ENCODE measurements at places on chromosomes 13 and 19.

- DNase-seq, result no peak
These were observed 434.0 kb downstream of the FOXO1 start for GRCh38 chr13:40232311-40233040.

GRCh38 chr13:40770934-40771618 lies at the start of gene MRPS31:
Gene MRPS31, minus strand, starts transcription at chr13:40771190. Its CDS starts 54 bp downstream, at chr13:40771136.
- DNase-seq, result peak; percentile 91

- DNase-seq, result no peak
These were observed 192.1 kb downstream of the KATNAL1 start for GRCh38 chr13:30115257-30115600.

- DNase-seq, result no peak
These were observed 3.1 kb upstream of the CTXN1 start for GRCh38 chr19:7928741-7929701.

DNA sequence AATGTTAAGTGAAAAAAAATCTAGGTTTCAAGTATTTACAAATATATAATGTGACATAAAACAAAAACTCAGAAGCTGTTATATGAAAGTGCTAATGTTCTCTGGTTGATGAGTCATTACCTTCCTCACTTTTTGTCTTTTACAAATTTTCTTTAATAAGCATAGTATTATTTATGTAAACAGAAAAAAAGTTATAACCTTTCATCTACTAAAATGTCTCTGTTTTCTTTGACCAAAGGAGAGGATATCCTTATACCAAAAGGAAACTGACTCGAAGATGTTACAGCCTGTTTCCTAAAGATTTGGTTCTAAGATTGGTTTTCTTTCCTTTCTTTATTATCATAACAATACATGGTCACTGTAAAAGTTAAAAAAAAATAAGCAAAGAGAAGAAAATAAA lies 38.0 kb downstream of the RCBTB2 start:
- no peak for DNase-seq

- no peak for DNase-seq
These were observed 26.9 kb upstream of the IGFL4 start for GRCh38 chr19:46067691-46068090.

GRCh38 chr13:80884056-80884785 lies 543.3 kb upstream of the SPRY2 start:
- DNase-seq, result no peak

DNA sequence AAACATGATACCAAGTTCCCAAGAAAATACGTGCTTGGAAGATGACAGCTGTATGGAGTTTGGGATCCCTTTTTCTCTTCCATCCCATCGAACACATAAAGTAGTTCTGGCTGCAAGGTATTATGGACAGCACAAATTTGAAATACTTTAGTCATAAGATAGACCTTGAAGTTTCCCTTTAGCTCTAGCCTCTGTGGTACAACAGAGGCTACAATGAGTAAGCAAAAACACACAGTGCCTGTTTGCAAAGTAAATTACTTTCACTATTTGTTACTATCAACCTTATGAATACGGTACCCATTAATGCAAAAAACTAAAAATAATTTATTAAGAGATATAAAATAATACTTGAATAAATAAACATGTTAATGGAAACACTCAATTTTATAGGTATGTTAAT lies 21.0 kb upstream of the LRCH1 start:
- no peak for DNase-seq

DNA sequence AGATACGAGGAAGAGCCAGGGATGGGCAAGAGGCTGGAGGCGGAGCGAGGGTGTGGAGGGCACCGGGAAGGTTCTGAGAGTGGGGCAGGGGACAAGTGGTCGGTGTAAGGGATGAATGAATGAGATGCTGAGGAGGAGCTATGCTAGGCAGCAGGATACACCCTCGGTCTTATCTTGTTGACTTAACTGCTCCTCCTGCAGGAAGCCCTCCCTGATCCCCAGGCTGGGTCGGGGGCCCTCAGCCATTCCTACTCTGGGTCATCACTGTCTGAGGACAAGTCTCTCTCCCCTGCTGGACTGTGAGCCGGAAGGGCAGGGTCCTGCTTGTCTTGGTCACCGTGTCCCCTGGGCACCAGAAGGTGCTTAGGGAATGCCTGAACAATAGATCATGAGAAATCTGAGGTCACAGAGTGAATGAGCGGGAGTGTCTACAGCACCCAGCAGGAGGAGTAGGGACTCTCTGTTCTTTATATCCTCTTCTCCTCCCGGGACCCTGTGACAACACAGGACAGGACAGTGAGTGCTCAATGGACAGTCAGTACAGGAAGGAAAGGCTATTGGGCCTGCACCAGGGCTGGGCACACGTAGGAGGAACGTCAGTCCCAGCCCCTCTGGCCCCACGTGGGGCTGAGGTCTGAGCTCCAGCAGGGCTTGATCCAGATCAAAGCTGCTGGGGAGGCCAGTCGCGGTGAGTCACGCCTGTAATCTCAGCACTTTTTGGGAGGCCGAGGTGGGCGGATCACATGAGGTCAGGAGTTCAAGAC lies 6.5 kb downstream of the NKPD1 start:
- no peak for DNase-seq

GRCh38 chr13:101205408-101205807 lies 210.9 kb downstream of the NALCN start:
- DNase-seq, result no peak

- DNase-seq, result no peak
These were observed 260.6 kb downstream of the TUBA3C start for GRCh38 chr13:18921063-18921462.

DNA sequence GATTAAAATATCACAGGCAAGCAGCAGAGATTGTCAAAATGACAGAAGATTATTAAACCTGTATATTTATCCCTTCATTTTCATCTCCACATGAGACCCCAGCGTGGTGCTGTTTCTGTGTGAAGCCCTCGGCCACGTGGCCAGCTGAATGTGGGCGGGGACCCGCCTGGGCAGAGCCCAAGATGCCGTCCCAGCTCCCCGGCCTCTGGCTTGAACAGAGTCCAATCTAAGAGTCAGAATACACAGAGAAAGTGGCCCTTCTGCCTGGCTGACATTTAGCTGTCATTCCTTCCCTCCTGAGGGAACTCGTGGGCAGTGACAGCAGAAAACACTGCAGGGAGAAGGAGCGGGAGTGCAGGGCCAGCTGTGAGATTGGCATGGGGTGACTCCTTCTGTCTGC lies 34.9 kb upstream of the UQCRFS1 start:
- no peak for DNase-seq

DNA sequence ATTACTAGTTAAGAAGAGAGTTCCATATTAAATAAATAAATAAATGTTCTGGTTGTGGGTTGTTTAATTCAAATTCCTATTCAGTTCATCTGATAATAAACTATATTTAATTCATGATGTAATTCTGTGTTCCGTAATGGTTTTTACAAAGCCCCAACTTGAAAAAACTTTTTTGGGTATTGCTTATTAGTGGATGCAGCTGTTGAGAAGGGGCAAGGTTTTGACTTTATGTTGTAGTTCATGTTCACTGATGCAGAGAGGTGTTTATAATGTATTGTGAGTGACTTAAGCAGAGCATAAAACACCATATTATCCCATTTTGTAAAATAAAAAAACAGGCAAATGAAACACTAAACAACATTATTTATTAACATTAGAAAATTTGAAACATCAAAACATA lies 107.3 kb upstream of the TNFSF11 start:
- no peak for DNase-seq
